Uterus (tissue), 4 donors: ENCODE measurements at places on chromosomes 5 and 9. TPM values are rescaled to one million over a fixed set of nuclear protein-coding genes. Genes with fewer than 3 reads are reported as not detected.

DNA sequence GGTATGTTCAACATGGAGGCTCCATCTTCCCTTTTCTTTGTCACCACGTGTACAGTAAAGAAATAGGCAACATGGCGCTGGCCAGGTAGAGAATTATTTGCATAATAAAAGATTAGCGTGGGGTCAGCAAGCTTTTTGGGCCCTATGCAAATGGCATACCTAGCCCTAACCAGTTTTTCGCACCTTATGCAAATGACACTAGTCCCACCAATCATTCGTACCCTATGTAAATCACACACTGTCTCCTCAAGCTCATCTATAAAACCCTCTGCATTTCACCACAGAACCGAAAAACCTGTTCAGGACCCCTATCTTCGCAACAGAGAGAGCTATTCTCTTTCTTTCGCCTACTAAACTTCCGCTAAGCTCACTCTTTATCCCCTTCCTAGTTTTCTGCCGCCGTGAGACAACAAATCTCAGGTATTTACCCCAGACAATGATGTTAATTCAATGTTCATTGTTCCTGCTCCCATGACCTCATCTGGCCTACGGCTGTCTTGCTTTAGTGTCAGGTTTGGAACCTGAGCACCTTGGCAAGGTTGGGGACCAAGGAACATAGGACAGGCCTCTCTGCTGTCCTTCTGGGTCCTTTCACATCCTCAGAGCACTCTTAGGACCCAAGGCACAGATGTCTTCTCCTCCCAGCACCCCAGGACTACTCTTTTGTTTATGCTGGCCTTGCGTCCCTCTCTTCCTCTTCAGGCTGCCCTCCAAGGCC lies 180.7 kb upstream of the RAI14 start:
- DNase-seq = no peak
- no peak overlapping the region for H3K4me3 ChIP-seq
- H3K4me1 ChIP-seq = no peaks in the 10 kb centered on the region
- H3K27me3 ChIP-seq = no peaks in the 10 kb centered on the region
- H3K36me3 ChIP-seq = no peaks in the 10 kb centered on the region

DNA sequence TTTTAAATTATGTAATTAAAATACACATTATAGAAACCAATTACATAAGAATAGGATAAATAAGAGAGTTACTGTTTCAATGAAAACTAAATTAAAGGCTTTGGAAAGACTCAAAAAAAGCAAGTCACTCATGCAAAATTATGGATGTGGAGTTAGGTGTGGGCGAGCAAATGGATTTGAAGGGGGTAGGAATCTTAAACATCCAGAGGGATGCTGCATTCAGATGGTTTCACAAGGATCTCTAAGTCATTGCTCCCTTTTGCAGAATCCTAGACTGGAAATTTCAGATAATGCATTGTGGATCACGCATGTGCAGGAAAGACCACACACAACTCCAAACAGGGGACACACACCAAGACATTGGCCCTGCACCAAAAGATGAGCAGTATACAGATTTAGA lies 57.5 kb downstream of the DRD1 start:
- no peak overlapping the region for H3K4me3 ChIP-seq
- no peak overlapping the region for H3K27ac ChIP-seq
- no peak for DNase-seq
- no peaks in the 10 kb centered on the region for H3K27me3 ChIP-seq
- no peaks in the 10 kb centered on the region for H3K36me3 ChIP-seq

GRCh38 chr9:137218754-137219271 lies 3.2 kb downstream of the RNF208 start:
- H3K4me1 ChIP-seq = no peaks in the 10 kb centered on the region
- H3K27me3 ChIP-seq = no peaks in the 10 kb centered on the region
- no peak overlapping the region for H3K27ac ChIP-seq
- DNase-seq = no peak

DNA sequence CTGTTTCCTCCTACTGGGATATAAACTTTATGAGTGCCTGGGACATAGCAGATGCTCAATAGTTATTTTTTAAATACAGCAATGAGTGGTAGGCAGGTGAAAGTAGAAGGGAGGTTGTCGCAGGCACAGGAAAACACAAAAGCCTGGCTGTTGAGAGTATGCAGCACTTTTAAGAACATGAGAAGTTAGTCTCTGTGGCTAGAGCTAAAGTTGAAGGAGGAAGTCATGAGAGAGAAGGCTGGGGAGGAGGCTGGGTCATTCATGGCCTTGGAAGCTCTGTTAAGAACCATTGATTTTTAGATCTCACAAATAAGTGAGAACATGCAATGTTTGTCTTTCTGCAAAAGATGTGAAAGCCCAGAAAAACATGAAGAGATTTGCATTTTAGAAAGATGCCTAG lies 126.7 kb downstream of the PRKACG start:
- H3K4me1 ChIP-seq = no peaks in the 10 kb centered on the region
- H3K27ac ChIP-seq = no peak overlapping the region
- DNase-seq = no peak
- H3K27me3 ChIP-seq = no peaks in the 10 kb centered on the region
- H3K4me3 ChIP-seq = no peak overlapping the region

GRCh38 chr5:31811210-31811609 lies 172.3 kb downstream of the PDZD2 start:
- no peaks in the 10 kb centered on the region for H3K4me1 ChIP-seq
- no peak overlapping the region for H3K4me3 ChIP-seq
- H3K36me3 ChIP-seq = no peaks in the 10 kb centered on the region
- no peak overlapping the region for H3K27ac ChIP-seq
- DNase-seq = no peak
- H3K27me3 ChIP-seq = no peaks in the 10 kb centered on the region

DNA sequence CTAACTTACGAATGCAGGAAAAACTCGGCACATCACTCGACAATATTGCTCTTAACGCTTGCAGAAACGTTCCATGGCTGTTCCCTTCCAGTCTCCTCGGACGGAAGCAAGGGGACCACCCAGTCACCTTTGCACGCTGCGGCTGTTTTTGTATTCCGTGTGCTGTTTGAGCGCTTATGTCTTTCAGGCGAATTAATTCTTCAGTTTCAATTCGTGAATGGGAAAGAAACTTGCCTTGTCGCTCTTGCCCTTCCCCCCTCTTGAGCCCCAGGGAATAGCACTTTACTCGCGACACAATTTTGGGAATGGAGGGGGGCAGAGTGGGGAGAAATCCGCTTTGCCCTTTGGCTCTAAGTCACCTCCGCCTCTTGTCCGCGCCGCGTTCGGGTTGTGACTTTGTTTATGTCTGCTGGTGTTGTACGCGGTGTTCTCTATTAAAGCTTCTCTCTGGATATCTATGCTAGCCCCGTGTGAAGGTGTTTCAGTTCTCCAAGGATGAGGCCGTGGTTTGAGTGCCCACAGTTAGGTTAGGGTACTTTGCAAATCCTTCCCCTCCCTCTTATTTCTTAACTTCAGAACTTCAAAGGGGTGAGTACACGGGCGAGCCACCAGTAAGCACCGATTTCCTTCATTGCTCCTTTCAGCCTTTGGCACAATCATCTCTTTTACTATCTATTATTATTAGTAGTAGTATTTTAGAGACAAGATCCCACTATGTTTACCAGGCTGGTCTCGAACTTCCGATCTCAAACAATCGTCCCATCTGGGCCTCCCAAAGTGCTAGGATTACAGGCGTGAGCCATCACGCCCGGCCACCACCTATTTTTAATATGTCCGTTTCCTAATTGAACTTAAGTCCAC lies 2.7 kb downstream of the FOXB2 start:
- H3K4me3 ChIP-seq = no peak overlapping the region
- H3K36me3 ChIP-seq = no peaks in the 10 kb centered on the region
- DNase-seq = no peak
- no peak overlapping the region for H3K27ac ChIP-seq
- H3K4me1 ChIP-seq = no peaks in the 10 kb centered on the region
- peaks cover 42% of the 10 kb centered on the region for H3K27me3 ChIP-seq

DNA sequence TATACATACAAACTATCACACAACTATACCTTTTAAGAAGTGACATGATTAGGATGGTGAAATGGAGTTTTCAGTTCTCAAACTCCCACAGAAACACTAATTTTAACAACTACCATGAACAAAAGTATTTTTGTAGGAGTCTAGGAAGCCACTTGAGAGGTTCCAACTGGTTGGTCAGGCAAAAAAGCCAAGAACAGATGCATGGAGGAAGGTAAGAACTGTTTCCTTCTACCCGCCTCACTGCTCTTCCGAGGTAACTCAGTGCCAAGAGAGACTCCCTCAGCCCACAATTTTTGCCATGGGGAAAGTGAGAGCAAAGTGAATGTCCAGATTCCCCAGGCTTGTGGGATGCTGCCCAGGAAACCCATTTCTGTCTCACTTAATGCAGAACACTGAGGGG lies 15.7 kb downstream of the BTNL8 start:
- H3K4me3 ChIP-seq = no peak overlapping the region
- DNase-seq = no peak
- H3K36me3 ChIP-seq = no peaks in the 10 kb centered on the region
- H3K4me1 ChIP-seq = no peaks in the 10 kb centered on the region
- peaks cover 2% of the 10 kb centered on the region for H3K27me3 ChIP-seq

LRRC19 gene
- total RNA-seq = not detected

PCDHB15 gene
- 14.0 TPM for total RNA-seq

CTSV gene
- not detected for total RNA-seq

SH3GL2 gene
- total RNA-seq = not detected

MARCHF3 gene
- total RNA-seq = 11.9 TPM
